ENCODE measurements at places on chromosomes 13 and 19.
A peak's percentile ranks its signal among the peaks of the same experiment; 100 is the strongest.

DNA sequence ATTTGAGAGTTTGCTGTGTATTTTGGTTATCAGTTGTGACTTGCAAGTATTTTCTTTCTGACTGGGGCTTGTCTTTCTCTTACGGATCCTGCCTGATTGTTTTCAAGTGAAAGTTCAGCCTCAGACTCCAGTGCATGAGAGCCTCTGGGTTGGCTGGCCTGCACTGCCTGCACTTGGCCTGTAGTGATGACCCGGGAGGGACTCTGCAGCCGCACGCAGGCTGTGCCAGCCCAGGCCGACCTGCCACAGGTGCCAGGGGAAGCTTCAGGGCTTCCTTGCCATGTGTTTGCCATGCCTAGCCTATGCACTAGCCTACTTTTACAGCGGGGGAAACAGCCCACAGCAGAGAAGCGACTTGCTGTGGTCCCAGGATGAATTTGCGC is 77.0 kb downstream of the KDM4B start:
- no peak for DNase-seq

GRCh38 chr19:1747285-1748114 is 5.8 kb upstream of the ONECUT3 start:
- peak; percentile 26 for DNase-seq

GRCh38 chr13:101309014-101309619 is 107.2 kb downstream of the NALCN start:
- DNase-seq = no peak

DNA sequence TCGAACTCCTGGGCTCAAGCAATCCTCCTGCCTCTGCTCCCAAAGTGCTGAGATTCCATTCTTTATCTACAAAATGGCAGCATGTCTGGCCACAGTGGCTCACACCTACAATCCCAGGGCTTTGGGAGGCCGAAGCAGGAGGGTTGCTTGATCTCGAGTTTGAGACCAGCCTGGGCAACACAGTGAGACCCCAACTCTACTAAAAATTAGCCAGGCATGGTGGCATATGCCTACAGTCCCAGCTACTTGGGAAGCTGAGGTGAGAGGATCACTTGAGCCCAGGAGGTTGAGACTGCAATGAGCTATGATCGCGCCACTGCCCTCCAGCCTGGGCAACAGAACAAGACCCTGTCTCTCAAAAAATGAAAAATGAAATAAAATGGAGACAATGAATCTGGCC is 6.1 kb downstream of the NAPA start:
- no peak for DNase-seq

- no peak for DNase-seq
Measured at GRCh38 chr19:50821248-50821612, 2.4 kb downstream of the KLK1 start.

DNA sequence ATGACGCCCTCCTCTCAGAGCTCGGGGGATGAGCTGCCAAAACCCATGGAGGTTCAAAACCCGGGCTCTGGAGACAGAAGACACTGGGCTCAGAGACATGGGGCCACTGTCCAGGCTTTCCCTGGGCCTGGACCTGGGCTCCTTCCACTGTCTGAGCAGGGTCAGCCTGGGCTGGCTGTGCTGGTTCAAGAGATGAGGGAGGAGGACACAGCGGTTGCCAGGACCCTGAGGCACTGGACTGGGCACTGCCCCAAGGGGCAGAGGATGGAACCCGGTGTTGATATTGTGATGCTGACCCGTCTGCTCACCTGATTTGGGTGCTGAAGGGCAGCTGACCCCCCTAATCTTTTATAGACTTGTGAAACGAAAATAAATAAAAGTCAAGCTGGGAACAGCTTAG is 14.1 kb upstream of the SIGLEC11 start:
- no peak for DNase-seq

DNA sequence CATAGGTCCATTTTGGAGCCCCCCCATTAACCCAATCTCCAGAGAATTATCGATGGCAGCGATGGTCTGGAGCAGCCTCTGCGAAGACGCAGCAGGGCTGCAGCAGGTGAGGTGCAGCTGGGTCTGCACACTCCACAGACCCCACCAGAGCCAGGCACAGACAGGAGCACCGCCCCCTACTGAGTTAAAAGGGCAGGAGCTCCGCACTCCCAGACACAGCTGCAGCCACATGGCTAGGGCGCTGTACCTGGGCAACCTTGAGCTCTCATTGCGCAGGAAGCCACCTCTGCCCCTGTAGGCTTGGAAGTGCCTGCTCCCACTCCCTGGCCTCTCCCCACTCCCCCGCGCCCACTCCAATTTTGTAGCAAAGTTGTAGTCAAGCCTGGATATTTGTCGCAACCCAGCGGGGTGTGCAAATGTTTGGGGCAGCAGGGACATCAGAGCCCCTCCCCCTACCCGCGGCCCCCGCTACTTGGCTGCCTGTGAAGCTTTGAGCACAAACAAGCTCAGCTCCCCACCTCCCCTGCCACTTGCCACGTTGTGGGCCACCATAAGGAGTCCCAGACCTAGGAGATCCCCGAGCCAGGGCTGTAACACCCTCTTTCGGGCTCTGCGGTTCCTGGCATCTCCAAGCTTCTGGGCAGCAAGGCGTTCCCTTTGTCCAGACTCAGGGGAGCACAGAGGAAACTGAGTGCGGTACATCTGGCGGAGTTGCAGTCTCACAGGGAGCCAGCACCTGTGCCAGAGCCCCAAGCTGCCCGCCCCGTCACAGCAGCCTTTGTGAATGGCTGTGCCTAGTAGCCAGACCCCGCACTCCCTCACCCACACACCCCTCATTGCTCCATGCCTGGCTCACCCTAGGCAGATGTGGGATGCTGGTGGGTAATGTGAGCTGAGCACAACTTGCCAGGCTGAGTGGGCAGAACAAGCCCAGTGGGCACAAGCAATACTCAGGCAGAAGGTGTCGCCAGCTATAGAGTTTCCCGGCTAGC is 949.7 kb upstream of the SLITRK1 start:
- no peak for DNase-seq

DNA sequence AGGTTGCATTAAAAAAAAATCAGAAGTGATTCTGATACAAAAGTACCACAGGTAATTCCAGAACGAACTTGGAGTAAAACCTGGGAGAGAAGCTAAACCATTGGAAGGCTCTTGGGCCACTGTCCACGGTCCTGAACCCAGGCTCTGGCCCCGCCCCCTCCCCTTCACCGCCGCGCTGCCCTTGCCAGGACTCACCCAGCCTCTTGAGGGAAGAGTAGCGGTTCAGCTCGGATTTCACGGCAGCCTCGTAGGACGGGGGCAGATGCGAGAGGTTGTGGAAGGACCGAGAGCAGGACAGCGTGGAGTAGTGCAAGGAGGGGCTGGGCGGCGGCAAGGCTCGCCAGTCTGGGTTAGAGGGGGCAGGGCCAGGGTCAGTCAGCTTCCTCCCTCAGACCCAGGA is 5.7 kb downstream of the SHISA7 start:
- DNase-seq = no peak

DNA sequence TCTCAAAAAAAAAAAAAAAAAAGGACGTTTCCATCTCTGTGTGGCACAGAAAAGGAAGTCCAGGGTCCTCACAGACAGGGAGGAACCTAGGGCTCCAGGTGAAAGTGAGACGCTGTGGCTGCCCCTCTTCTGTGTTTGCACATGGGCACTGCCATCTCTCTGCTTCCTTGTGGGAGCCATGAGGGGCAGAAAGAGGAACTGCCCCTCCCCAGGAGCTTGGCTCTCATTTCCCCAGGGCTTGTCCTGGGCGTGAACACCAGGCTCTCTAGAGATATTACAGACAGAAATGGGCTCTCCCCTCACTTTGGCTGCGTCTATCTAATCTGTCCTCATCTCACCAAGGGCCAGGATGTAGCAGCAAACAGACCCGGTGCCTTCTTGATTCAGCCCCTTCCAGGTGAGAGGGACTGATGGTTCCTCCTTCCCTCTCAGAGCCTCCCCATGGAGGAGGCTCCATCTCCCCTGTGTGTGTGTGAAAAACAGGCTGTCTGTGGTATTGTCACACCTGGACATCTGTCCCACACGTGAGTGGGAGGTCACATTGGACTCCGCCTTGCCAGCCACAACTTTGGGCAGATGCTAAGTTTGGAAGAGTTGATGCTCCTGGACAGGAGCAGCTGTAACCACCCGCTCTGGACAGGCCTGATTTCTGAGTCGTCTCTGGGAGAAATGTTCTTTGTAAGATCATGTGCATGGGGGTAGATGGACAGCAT is 840 bp upstream of the LILRA4 start:
- no peak for DNase-seq

DNA sequence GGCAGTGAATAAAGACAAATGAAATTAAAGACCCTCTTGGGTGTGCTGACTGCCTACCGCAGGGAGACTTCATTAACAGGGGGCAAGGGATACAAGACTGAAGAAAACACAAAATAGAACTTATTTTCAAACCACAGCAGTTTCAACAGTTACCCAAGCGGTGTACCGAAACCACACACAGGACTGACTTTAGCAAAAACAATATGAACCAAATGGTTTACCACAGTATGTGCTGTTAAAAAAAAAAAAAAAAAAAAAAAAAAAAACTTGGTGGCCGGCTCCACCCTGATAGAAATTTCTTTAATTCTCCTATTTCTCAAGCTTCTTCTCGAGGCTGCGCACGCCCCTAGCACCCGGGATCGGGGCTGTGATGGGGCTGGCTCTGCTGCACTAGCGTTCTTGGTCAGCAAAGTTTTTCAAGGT is 42.6 kb downstream of the KLF2 start:
- DNase-seq = no peak

- no peak for DNase-seq
Measured at GRCh38 chr13:27788271-27788670, 4.0 kb upstream of the GSX1 start.

DNA sequence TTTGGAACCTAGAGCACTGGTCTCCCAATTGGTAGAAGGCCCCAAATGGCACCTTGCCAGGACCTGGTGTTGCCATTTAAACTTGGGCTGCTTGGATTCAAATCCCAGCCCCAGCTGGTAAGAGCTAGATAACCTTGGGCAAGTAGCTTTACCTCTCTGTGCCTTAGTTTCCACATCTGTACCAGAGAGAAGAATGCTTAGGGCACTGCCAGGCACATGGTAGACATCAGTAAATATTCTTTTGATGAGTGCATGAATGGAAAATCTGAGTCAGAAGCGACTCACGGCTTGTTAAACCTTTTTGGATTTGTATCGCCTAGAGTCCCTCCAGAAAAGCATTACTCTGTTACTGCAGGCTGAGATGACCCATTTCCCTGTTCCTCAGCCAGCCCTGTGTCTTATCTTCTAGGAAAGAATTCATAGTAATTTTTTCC is 90.9 kb downstream of the SIPA1L3 start:
- DNase-seq = no peak

- DNase-seq = no peak
Measured at GRCh38 chr13:92390217-92390616, 836.4 kb upstream of the GPC6 start.

- DNase-seq = no peak
Measured at GRCh38 chr13:32904266-32904665, 112.0 kb upstream of the KL start.

DNA sequence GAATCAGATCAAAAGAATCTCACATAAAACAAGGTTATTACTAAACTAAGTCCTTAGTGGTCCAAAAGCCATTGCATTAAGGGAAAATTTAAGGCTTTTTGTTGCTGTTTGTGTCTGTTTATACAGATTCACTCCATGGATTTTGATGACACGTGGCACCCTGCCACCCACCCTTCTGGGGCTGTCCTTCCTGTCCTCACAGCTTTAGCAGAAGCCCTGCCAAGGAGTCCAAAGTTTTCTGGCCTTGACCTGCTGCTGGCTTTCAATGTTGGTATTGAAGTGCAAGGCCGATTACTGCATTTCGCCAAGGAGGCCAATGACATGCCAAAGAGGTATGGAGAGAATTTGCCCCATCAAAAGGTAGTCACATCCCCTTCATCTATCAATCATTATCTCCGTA is 6.9 kb downstream of the ACOD1 start:
- no peak for DNase-seq

GRCh38 chr19:30448386-30449077 is 76.3 kb downstream of the ZNF536 start:
- no peak for DNase-seq

DNA sequence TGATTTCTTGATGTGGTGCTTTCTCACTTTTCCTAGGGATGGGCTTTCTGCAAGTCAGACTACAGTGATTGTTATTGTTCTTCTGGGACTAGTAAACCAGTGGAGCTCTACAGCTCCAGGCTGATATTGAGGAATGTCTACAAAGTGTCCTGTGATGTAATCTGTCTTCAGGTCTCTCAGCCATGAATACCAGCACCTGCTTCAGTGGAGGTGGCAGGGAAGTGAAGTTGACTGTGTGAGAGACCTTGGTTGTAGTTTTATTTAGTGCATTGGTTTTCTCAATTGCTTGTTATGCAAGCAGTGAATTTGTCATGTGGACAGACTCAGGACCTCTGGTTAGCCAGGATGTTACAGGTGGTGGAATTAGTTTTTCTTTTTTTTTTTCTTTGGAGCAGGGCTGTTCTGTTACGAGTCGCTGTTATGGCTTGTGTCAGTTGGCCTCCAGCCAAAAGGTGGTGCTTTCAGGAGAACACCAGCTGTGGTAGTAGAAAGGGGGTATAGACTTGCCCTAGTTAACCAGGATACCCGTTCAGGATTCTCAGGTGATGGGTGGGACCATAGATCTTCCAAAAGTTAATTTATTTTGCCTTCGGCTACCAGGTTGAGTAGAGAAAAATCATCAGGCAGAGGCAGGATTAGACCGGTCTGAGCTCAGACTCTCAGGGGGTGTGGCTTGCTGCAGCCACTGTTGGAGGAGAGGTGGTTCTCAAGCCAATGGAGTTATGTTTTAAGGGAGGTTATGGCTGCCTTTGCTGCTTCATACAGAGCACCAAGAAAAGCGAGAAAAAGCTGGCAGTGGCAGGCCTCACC is 11.9 kb upstream of the ZNF675 start:
- no peak for DNase-seq

DNA sequence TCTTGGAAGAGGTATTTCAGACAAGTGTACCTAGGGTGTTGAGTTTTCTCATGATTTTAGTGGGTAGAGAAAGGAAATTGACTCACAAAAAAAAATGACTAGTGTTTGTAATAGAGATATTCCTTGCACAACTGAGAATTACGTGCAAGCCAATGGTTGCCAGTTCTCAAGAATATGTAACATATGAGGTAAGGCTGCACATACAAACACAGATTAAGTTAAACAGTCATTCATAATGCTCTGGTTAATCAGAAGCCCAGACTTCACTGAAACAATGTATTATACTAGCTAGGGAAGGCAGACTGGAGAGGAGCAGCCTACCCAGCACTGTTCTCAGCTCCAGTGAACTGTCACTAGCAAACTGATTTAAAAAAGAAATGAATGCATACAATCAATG is 418.3 kb downstream of the DIAPH3 start:
- no peak for DNase-seq

DNA sequence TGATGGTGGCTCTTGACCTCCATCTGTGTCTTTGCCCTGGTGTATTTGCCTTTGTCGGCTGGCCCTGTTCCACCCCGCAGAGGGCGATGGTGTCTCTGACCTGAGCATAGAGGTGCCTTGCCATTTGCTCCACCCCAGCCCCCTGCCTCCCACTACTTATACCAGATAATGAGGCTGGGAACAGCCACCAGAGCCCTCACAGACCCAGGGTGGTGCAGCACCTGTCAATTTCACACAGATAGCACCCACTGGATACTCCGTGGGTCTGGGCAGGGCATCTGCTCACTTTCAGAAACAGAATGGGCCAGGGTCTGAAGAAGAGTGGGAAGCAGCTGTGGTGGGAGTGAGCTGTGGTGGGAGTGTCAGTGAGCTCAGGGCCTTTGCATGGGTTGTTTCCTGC is 4.1 kb downstream of the ZNF536 start:
- no peak for DNase-seq

GRCh38 chr19:30696514-30696913 is 324.3 kb downstream of the ZNF536 start:
- DNase-seq = no peak

- no peak for DNase-seq
Measured at GRCh38 chr19:4516939-4517300, 1.4 kb downstream of the PLIN4 start.

Data from activated T-helper 1 cell treated with Interleukin-2 at 50 U/mL for 16 hours (primary cell).